Sigmoid colon (tissue), 7 donors: ENCODE measurements at places on chromosomes 4 and X. TPM values are rescaled to one million over a fixed set of nuclear protein-coding genes. Genes with fewer than 3 reads are reported as not detected.

DNA sequence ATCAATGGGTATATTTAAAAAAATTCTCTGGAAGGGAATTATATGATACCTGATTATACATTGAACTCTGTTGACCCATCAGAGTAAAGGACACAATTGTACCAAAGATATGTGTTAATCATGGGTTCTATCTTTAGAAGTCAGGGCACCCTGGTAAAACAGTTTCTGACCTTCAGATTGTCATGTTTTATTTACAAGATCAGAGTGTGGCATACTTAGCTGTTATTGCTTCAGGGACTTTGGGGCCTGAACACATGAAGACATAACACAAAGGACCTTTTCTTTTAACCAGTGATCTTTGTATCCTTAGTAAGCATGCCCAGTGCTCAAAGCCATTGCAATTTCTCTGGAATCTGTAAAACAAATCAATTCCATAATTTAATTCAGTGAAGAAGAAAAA is 204.8 kb upstream of the RPS6KA3 start:
- DNase-seq, result no peak
- no peak overlapping the region for H3K4me3 ChIP-seq
- H3K36me3 ChIP-seq, result no peaks in the 10 kb centered on the region
- H3K27ac ChIP-seq, result no peak overlapping the region
- no peaks in the 10 kb centered on the region for H3K4me1 ChIP-seq

GRCh38 chrX:128616933-128617332 is 564.7 kb upstream of the ACTRT1 start:
- no peak overlapping the region for H3K4me3 ChIP-seq
- no peak overlapping the region for H3K27ac ChIP-seq
- H3K4me1 ChIP-seq, result no peaks in the 10 kb centered on the region
- no peak for DNase-seq

GRCh38 chr4:52112411-52112810 is 61.3 kb downstream of the SPATA18 start:
- H3K27ac ChIP-seq, result no peak overlapping the region
- no peak overlapping the region for H3K4me3 ChIP-seq
- no peaks in the 10 kb centered on the region for H3K27me3 ChIP-seq
- DNase-seq, result no peak

DNA sequence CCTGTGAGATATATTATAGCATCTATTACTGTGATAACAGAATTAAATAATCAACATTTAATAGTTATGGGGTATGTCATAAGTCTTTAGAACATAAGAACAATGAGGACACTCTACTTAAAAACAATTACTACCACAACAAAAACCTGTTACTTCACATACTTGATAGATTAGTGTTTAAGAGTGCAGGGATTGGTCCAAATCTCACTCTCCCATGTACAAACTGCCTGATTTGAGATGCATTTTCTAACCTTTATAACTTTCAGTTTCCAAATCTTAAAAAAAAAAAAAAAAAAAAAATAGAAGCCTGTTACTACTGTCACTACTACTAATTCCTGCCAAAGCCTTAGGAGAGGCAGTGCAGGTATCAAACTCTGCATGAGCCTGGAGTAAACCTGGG is 5.6 kb downstream of the PCDH18 start:
- H3K27me3 ChIP-seq, result no peaks in the 10 kb centered on the region
- peak overlapping the region; percentile 85 for H3K27ac ChIP-seq
- H3K4me3 ChIP-seq, result peak overlapping the region; percentile 52
- H3K4me1 ChIP-seq, result peaks cover 46% of the 10 kb centered on the region

GRCh38 chrX:3549411-3549911 is 164.0 kb downstream of the PRKX start:
- no peaks in the 10 kb centered on the region for H3K36me3 ChIP-seq
- H3K27me3 ChIP-seq, result no peaks in the 10 kb centered on the region
- no peak overlapping the region for H3K27ac ChIP-seq
- DNase-seq, result no peak
- H3K4me1 ChIP-seq, result no peaks in the 10 kb centered on the region
- H3K4me3 ChIP-seq, result no peak overlapping the region

GRCh38 chr4:117376692-117377091 is 291.3 kb upstream of the TRAM1L1 start:
- H3K36me3 ChIP-seq, result no peaks in the 10 kb centered on the region
- no peaks in the 10 kb centered on the region for H3K27me3 ChIP-seq
- no peak overlapping the region for H3K4me3 ChIP-seq
- no peak for DNase-seq

- no peak overlapping the region for H3K4me3 ChIP-seq
- DNase-seq, result no peak
- no peaks in the 10 kb centered on the region for H3K27me3 ChIP-seq
These were observed 288.0 kb upstream of the SFRP2 start for GRCh38 chr4:154076921-154077320.

DNA sequence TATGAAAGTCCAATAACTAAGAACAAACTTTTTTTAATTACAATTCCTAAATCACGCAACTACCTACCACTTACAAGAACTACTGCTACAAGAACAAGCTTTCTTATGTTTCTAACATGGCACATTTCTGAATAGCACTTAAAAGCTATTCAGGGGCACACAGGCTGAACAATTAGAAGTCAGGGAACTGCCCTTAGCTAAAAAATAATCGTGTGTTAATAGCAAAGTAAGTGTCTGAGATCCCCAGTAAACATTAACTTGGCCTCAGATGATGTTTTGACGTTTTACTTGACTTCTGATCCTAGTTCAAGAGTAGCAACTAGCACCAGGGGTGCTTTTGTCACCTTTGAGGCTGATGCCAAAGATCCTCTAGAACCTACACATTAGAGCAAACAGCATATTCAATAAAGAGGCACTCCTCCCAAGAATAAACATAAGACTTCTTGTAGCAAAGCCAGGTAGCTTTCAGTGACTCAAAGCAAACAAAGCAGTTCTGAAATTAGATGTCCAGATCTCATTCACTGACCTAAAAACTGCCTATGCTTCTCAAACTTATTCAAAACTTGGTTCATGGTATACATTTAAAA is 16.2 kb downstream of the SPOCK3 start:
- H3K4me1 ChIP-seq, result no peaks in the 10 kb centered on the region
- H3K36me3 ChIP-seq, result no peaks in the 10 kb centered on the region
- DNase-seq, result no peak
- H3K4me3 ChIP-seq, result no peak overlapping the region
- H3K27ac ChIP-seq, result no peak overlapping the region

- H3K27me3 ChIP-seq, result no peaks in the 10 kb centered on the region
- DNase-seq, result no peak
- H3K27ac ChIP-seq, result peak overlapping the region; percentile 12
- H3K4me3 ChIP-seq, result no peak overlapping the region
- H3K36me3 ChIP-seq, result no peaks in the 10 kb centered on the region
- no peaks in the 10 kb centered on the region for H3K4me1 ChIP-seq
These were observed 11.5 kb upstream of the TLR1 start for GRCh38 chr4:38815885-38816782.

DNA sequence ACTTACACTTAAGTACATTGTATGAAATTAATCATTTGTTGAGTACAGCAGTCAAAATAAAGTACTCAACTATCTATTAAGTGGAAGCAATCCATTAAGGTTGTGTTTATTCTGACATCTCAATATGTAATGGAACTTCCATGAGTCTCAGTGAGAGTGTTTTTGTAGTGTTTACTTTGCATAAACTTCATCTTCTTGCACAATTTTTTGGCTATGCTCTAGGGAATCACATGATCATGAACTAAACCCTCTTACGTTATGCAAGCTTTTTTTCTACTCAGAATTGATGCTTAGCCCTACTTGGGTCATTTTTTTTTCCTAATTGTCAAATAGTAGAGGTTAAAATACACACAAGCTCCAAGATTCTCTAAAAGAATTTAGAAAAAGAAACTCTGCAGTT is 21.1 kb upstream of the PIGA start:
- H3K4me1 ChIP-seq, result no peaks in the 10 kb centered on the region
- H3K27me3 ChIP-seq, result no peaks in the 10 kb centered on the region
- no peak overlapping the region for H3K4me3 ChIP-seq
- H3K36me3 ChIP-seq, result no peaks in the 10 kb centered on the region

GRCh38 chr4:163378661-163379060 is 35.0 kb downstream of the NPY5R start:
- H3K27ac ChIP-seq, result no peak overlapping the region
- no peaks in the 10 kb centered on the region for H3K27me3 ChIP-seq
- no peak overlapping the region for H3K4me3 ChIP-seq
- no peaks in the 10 kb centered on the region for H3K36me3 ChIP-seq

Gene TCEAL6
- not detected for total RNA-seq

Gene STEEP1
- 25.0 TPM for total RNA-seq
